ENCODE measurements at places on chromosomes 11 and 22.
A peak's percentile ranks its signal among the peaks of the same experiment; 100 is the strongest.

DNA sequence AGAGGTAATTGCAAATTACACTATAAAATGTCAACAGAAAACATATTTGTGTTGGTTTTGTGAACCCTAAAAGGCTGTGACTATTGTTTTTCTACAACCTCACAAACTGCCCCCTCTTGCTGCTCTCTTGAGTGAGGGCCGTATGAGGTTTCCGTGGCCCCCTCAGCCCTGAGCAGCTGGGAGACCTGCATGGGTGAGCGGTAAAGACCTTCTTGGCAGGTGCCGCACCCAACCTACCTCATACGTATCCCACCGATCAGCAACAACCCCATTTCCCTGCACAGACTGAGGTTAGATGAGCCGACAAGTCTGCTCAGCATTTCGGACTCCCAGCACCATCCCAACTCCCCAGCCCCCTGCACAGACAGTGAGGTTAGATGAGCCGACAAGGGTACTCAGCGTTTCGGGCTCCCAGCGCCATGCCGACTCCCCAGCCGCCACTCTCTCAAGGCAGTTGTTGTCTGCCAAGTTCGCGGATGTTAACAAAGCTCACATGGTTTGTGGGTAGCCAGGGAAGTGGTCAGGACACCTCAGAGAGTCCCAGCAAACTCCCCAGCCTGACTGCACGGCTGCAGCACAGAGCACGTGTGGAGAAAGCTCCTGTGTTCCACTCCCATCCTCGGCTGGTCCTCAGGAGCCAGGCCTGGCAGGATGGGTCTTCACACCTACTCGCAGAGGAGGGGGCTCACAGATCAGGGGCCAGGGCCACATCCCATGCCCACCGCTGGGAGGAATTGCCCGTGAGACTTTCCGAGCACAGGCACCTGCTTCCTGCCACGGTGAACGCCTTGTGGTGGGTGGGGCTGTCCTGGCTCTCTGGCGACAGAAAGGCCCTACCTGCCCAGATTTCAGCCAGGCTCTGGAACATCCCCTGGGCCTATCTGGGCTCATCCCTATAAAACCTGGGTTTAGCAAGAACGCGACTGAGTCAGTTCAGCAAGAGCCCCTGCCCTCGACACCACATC, 502.9 kb downstream of the BRD1 start:
- DNase-seq = no peak

GRCh38 chr22:36560001-36560400, 31.0 kb upstream of the EIF3D start:
- no peak for DNase-seq

GRCh38 chr22:23516304-23516703, 63.8 kb downstream of the IGLL1 start:
- no peak for DNase-seq

GRCh38 chr22:43114958-43115357, 4.4 kb downstream of the BIK start:
- DNase-seq = no peak

GRCh38 chr11:75776546-75776945, 8.0 kb downstream of the DGAT2 start:
- no peak for DNase-seq

GRCh38 chr11:13098063-13098462, 88.9 kb downstream of the RASSF10 start:
- peak; percentile 83 for DNase-seq

GRCh38 chr11:128520206-128520887, 67.0 kb downstream of the ETS1 start:
- DNase-seq = no peak

DNA sequence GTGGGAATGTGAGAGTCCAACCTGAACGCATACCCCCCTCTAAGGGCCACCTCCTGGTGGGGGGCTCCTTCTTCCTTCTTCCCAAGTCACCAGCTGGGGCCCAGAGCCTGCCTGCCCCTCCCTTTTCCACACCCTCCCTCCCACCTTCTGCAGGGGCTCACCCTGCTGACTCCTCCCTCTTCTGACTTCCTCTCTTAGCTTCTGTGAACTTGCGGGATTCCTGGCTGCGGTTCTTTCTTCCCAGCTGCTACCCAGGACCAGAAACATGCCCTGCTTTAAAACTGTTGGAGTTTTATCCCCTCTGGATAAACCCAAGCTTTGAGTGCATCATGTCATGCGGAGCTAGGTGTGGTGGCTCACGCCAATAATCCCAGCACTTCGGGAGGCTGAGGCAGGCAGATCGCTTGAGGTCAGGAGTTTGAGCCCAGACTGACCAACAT, 10.2 kb downstream of the LRRC74B start:
- no peak for DNase-seq

- no peak for DNase-seq
Measured at GRCh38 chr11:81725701-81726100, 1008.0 kb downstream of the FAM181B start.

GRCh38 chr11:94795476-94796189, 27.5 kb downstream of the AMOTL1 start:
- DNase-seq = no peak

DNA sequence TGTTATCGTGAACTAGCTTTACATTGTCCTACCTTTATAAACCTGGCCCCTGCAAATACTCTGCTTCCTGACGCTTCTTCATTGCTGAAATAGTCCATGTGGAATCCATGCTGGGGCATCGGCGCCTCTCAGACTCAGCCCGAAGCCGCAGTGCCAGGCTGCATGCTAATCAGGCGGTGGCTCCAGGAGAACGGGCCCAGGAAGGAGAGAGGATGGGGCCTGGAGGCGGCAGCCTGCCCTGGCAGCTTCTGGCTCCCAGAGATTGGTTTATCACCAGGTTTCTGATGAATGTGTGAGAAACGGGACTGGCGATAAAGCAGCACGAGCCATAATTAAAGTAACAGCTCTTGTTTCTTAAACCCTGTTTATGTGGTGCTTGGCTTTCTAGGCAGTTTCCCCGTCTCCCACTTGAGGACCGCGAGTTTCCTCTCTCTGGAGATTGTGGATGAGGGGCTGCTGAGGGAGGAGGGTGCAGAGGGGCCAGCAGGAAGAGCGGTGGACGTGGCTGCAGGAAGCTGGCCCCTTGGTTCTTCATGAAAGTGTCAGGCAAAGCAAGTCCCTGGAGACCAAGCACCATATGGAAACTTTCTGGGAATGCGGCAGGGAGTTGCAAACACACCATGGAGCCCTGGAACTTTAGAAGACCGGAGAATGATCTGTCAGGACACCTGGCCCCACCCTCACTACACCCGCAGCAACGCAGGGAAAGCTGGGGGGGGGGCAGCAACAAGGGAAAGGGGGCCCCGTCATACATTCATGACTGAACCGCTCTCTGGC, 93.4 kb downstream of the NTM start:
- DNase-seq = no peak

GRCh38 chr11:63510360-63511047, 4.6 kb downstream of the LGALS12 start:
- DNase-seq = no peak

GRCh38 chr22:49367041-49367697, 460.5 kb downstream of the BRD1 start:
- no peak for DNase-seq

GRCh38 chr11:12664385-12664784, 9.8 kb upstream of the TEAD1 start:
- no peak for DNase-seq

DNA sequence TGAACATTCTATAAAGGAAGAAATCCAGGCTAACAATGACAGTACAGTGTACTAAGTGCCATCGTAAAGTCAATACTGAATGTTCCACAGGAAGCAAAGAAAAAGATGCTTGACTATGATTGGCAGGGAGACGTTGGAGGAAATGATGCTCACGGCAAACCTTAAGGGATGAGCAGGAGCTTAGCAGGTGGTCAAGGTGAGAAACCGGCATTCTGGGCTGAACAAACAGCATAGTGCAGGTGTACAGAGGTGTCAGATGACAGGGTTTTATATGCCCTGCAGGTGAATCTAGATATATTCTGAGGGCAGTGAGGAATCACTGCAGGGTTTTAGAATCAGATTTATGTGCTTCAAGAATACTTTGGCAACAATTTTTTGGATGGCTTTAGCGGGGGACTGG, 85.3 kb upstream of the HEPHL1 start:
- DNase-seq = no peak

- DNase-seq = no peak
Measured at GRCh38 chr11:118450451-118450850, 14.2 kb downstream of the KMT2A start.

DNA sequence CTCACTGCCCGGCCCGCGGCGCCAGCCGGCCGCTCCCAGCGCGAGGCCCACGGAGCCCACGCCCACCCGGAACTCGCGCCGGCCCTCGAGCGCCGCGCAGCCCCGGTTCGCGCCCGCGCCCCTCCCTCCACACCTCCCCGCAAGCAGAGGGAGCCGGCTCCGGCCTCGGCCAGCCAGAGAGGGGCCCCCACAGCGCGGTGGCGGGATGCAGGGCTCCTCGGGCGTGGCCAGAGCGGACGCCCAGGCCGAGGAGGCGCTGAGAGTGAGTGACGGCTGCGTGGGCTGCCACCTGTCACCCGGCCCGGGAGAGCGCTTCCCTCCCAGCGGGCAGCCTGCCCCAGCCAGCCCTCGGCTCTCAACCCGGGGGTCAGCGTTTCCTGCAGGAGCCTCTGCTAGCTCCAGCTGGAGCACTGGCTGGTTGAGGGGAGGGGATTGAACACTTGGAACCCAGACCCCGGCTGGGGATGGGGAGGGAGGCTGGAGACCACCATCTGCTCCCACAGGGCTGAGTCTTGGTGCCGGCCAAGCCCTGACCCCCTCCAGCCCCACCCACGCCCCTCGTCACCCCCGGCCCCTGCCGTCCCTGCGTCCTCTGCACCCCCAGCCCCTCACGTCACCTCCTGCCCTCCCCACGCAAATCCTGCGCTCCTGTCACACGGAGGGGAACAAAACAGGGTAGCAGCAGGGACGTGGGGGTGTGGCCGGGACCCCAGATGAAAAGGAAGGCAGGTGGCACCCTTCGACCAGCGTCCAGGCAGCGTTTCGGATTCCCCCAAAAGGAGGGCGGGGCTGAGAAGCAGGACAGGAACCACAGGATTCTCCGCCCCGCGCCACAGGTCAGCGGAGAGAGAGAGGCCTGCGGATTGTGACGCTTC, 157.0 kb downstream of the BRD1 start:
- DNase-seq = no peak

GRCh38 chr11:61293867-61294716, 1.0 kb downstream of the VWCE start:
- DNase-seq = no peak

GRCh38 chr22:33793475-33793874, 126.8 kb downstream of the LARGE1 start:
- DNase-seq = no peak

GRCh38 chr22:19658057-19658966, 56.0 kb upstream of the SEPTIN5 start:
- no peak for DNase-seq

DNA sequence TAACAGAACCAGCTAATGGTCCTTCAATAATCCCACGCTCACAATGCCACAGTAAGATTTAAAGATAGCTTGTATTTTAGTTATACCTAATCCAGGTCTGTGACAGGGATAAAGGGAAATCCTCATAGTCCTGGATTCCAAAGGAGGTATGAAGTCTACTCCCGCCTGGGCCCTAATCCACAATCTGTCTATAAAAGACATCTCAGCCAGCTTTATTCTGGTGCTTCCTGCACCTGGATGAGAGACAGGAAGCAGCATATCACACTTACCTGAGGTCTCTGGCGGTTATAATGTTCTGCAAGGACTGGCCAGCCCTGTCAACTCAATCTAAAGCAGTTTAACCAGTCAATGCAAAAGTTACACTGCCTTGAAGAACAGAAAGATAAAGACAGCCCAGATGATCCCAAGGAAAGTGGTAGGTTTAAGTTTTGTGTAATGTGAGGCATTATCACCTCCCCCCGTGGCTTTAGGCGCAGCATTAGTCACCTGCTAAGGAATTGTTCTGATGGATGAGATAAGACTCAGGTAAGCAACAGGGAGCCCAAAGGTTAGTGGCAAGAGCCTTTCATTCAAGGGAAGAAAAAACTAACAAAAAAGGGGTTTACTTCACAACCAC, 57.6 kb downstream of the PLEKHA7 start:
- peak; percentile 39 for DNase-seq

- DNase-seq = no peak
Measured at GRCh38 chr11:129248618-129249017, 56.5 kb upstream of the ARHGAP32 start.

DNA sequence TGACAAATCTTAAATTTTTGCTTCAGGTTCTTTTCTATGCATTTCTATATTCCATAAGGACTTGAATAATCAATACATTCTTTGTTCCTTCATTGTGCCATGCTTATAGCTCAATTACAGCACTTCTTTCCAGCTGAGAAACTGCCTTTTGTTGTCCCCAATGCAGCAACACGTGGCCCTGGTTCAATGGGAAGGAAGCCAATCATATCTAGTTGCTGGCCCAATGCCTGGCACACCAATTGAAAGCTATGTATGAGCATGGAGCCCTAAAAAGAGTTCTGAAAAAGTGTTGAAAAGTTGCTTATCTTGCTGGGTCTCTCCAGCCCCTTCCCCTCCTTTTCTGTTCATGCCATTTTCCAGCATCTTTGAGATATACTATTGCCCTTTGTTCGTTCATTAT, 448.0 kb upstream of the FAT3 start:
- no peak for DNase-seq

GRCh38 chr11:64537876-64538275, 53.1 kb upstream of the SLC22A12 start:
- no peak for DNase-seq

- DNase-seq = no peak
Measured at GRCh38 chr11:63551091-63551888, 11.9 kb downstream of the PLAAT2 start.

- DNase-seq = no peak
Measured at GRCh38 chr22:37428649-37429586, 1.6 kb upstream of the ELFN2 start.

GRCh38 chr11:27470826-27471588, 1.6 kb downstream of the LGR4 start:
- DNase-seq = no peak

DNA sequence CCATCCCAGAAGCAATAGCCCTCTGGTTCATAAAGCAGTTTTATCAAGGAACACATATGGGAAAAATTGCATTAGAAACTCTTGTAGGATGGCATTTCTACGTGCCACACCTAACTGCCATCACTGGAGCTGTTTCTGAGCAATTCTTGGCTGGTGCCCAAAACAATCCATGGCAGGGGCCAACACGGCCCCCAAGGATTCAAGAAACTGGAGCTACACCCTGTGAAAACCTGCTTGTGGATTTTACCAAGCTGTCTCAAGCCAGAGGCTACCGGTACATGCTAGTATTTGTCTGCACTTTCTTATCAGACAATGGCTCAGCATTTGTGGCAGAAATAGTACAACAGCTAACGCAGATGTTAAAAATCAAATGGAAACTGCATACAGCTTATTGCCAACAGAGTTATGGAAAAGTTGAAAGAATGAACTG, 42.4 kb upstream of the GLYAT start:
- no peak for DNase-seq

- DNase-seq = no peak
Measured at GRCh38 chr11:65640483-65641296, 2.8 kb downstream of the SIPA1 start.

- DNase-seq = no peak
Measured at GRCh38 chr22:38872172-38872830, at the start of gene CBX6. Gene CBX6 (minus strand): TSS chr22:38872216. CDS start chr22:38872190, 26 bp downstream.

DNA sequence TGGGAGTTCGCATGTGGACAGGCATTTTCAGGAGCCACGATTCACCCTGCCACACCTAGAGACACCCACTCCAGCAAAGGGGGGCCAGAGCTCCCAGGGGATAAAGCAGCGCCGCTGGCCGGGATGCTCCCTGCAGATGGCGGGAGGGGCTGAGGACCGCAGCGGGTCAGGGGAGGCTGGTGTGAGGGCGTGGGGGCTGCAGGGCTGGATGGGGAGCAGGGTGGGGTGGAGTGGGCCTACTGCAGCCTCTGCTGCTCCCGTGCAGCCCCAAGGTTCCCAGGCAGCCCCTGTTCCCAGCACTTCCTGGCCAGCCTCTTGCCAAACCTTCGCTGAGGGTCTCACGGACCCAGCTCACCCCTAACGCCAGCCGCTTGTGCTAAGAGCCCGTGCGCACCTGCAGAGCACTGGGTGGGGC, 13.0 kb downstream of the MUC5B start:
- DNase-seq = no peak
